ENCODE measurements at places on chromosomes 12 and 14.

DNA sequence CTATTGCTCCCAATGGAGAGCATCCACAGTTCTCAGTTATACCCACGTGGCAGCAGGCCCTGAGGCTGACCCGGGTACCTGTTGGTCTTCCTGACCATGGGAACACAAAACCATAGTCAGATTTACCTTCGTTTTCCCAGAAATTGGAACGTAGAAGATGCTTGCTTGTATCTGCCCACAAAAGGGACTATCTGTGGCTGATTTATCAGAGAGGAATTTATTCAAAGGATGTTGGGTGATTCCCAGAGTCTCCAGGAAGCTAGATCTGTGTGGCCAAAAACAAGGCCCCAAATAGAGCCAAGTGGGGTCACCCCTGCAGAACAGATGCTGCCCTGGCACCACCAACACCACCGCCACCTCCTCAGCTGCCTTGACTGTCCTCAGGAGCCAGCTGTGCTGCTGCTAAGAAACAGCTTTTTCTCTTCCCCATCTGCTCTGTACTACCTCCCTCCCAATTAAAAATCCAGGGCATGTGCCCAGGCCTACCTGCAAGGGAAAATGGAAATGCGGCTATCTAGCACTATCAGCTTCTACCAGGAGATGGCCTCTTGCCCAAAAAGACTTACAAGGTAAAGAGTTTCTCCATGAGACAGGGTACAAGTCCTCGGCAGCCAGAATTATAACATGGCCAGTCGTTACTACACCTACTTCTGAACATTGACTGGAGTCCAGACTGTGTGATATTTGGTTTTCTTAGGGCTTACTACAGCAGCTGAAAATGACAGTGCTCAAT lies 128.6 kb upstream of the PLEKHG7 start:
- DNase-seq = peak; percentile 27

GRCh38 chr12:65164244-65164643 lies 5.1 kb upstream of the LEMD3 start:
- DNase-seq = no peak

DNA sequence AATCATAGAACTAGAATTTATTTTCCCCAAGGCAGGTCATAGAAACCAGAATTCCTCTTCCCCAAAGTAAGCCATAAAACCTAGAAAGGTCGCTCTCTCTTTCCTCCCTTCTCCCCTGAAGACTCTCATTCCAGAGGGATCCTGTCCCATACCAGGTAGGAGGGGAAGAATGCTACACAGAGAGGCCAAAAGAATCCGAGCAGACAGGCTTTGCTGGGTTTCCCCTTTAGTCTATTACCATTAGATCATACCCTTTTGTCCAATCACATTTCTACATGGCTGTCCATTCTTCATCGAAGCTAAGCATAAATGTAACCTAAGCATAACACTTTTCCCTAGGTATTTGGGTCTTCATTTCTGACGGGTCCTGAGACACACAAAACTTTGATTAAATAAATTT lies 204.5 kb downstream of the SPTSSA start:
- DNase-seq = no peak

GRCh38 chr12:25155022-25155576 lies 39.9 kb downstream of the DNAI7 start:
- DNase-seq = peak; percentile 61

DNA sequence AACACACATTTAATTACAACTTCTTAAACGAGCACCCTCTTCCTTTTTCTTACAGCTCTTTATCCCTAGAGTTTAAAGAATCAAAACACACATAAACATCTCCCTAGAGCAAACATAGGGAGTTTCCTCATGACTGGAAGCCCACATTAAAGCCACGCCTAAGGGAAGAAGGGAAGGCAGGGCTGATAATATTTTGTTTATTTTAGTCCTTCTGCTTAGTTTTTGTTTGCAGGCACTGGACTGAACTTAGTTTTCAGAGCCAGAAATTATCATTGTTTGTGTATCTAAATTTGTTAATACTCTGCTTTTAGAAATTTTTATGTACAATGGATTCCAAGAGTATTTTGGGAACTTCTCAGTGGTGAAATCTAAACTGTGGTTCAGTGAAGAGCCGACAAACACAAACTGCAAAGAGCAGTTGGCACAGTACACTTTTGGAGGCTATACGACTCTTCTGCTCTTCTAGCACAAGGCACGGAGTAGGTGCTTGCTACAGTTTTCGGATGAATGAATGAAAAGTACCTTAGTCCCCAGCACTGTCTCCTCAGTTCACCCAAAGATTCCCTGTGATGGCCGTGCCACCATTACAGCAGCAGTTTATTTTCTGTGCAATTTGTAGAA lies 17.6 kb upstream of the AMIGO2 start:
- DNase-seq = no peak

All from Kasumi-1 (cell line).